AG09309 (cell line): ENCODE measurements at places on chromosomes 11 and 22.

- DNase-seq = no peak
Observed at GRCh38 chr22:40583053-40583741, 53.3 kb downstream of the MRTFA start.

DNA sequence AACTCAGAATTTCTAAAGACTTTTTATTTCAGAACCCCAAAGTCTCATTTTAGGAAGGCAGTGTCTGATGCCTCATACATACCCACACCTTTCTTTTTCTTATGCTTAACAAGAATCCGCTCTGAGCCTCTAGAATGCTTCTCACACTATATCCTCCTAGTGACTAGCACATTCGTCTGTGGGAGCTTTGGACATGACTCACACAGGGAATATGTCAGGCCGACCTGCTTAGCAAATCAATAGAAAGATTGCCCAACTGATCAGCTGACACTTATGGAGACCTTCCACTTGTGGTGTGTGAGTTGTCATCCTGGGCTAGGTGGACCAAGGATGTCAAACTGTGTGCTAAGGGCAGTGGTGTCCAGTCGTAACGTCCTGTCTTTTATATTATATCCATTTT is 129.9 kb upstream of the TTC12 start:
- DNase-seq = peak; percentile 82

DNA sequence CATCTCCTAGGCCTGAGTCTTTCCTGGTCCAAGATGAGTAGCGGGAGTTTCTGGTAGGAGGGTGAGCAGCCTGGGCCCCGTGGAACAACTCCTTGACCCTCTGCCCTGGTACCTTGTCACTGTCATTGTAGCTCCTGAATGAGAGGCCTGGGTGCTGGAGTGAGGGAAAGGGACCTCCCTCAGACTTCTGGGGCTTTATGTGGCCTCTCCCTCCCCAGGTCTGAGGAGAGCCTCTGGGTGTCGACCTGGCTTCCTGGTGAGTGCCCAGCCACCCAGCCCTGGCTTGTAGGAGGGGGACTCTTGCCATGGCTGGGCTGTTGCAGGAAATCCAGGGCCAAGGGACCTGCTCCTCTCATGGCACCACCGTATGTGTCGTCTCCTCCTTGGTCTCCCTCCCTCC is 3.9 kb downstream of the P2RY2 start:
- no peak for DNase-seq

GRCh38 chr11:19329970-19330369 is 89.2 kb upstream of the E2F8 start:
- no peak for DNase-seq

- no peak for DNase-seq
Observed at GRCh38 chr22:27228771-27229170, 571.4 kb downstream of the MIAT start.

GRCh38 chr11:63042596-63042995 is 27.0 kb upstream of the SLC22A8 start:
- DNase-seq = no peak

DNA sequence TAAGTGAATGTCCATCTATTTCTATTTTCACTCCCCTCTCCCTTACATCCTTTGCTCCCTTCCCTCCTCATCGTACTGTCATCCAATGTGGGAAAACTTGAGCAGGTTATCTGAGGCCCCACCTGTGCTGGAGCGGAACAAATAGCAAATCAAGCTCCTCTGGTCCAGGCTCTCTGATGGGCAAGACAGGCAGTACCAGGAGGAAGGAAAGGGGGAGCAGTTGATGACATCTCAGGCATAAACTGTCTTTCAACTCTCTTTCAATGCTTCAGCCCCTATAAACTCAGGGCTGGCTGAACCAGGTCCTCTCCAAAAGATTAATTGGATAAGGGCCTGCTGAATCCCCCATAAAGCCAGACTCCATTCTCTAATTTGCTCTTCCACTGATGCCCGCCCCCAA is 1.5 kb upstream of the CCKBR start:
- DNase-seq = no peak

DNA sequence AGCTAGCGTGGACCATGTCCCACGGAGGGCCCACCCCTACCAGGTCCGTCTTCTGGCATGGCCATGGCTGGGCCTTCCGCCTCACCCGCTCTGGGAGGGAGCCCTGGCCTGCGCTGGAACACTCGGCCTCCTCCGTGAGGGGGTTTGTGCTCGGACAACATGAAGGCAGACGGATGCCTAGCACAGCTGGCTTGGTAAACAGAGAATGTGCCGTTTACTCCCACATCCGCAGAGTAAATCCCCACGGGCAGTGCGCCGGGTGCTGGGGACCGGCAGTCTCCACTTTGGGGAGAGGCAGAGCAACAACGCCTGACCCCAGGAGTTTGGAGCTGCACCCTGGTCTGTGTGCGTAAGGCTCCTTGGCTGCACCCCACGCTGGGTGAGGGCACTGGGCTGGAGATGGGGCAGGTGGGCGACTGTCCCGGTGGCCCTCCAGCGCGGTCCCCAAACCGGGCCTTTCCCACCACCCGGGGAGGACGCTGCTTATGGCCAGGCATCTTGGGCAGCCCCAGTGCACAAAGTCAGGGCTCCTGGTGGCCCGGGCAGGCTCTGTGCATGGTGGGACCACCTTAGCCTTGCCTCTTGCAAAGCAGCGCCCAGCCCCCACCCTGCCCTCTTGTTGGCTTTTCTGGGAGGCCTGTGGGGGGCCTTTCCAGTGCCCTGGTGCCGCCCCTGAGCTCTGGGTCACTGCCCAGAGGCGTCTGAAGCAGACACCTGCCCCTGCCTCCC is 30.7 kb upstream of the MUC5AC start:
- no peak for DNase-seq
